ENCODE measurements at places on chromosomes 2 and 18.

GRCh38 chr2:125172181-125172580, 1147.1 kb downstream of the CNTNAP5 start:
- no peak for DNase-seq

DNA sequence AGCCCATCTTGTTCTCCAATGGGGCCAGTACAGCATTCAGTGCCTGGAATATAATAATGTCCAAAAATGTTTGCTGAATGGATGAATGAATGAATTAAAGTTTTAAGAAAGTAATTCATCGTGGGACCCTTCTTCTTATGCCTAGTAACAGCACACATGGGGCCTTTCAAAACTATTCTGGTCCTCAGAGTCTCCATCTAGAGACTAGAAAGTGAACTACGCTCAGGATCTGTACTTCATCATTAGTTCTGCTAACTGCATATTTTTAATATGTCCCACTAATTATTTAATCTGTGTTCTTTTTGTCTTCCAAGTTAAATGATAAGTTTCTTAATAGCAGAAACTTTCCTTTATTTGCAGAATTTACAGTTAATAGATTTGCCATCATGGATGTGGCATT, 172.5 kb downstream of the SMAD2 start:
- DNase-seq, result no peak

DNA sequence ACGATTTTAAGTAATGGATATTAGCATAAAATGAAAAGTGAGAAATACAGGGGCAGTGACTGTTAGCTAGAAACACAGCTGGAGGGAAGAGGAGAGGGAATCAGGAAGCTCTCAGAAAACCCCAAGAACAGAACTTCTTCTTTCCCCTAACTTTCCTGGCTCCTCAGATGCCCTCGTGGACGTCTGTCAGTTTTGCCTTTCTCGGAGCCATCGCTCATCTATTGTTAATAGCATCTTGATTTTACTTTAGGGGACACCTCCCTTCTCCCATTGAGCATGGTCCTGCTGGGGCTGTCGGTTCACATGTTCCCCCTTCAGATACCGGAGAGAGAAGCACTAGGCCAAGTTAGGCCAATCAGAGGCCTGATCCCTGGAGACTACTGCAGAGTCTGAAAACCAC, 2.3 kb upstream of the PLEK start:
- DNase-seq, result no peak

DNA sequence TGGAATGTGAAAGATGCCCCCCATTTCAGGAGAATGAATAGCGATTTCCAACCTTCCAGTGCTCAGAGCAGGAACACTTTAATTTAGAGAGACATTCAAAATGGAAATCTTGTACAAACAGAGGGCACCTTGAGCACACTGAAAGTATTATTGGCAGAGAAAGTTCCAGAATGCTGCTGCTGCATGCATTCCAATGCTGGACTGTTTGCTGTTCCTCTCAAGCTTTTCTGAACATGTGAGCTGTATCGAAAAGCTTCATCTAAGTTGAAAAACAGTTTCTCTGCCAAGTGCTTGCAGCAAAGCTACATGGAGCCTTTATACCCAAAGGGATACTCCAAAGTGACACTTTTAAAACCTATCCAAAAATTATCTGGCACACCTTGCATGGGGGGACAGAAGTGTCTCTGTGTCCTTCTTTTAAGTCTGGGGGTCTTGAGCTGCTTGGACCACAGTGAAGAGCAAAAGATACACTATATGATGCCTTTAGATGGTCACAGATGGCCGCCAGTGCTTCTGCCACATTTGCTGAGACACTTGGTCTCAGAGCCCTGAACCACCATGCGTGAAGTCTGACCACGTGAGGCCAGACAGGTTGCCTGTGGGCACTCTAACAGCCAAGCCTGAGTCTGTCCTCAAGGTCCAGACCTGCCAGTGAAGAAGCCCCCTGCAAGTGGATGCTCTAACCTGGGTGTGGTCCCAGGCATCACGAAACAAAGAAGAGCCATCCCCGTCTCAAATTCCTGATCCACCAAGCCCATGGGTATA, 18.8 kb downstream of the UXS1 start:
- DNase-seq, result no peak

DNA sequence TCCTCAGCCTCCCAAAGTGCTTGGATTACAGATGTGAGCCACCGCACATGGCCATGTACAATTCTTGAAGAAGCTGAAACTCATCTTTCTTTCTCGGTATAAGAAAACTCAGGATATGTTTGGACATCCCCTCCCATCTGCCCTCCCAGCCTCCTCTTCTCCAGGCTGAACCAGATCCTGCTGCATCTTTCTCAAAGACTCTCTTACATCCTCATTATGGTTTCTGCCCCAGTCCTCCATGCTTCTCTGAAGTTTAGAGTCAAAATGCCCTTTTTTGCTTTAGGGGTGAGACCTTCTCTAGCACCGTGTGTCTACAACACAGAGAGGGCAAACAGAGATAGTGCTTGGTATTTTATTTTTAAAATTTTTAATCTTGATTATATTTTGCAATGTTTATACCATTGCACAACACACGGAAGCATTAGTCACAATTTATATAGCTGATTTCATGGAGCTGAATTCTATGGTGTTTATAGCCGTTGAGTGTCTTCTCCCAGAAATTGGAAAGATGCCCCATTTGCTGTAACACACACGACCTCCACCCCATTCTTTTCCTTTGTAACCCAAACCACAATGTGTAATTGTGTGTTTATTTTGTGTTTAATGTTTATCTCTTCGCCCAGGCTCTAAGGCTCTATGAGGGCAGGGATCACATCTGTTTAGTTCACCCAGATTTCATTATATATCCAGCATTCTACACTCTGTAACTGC, 206.0 kb upstream of the TNP1 start:
- no peak for DNase-seq

DNA sequence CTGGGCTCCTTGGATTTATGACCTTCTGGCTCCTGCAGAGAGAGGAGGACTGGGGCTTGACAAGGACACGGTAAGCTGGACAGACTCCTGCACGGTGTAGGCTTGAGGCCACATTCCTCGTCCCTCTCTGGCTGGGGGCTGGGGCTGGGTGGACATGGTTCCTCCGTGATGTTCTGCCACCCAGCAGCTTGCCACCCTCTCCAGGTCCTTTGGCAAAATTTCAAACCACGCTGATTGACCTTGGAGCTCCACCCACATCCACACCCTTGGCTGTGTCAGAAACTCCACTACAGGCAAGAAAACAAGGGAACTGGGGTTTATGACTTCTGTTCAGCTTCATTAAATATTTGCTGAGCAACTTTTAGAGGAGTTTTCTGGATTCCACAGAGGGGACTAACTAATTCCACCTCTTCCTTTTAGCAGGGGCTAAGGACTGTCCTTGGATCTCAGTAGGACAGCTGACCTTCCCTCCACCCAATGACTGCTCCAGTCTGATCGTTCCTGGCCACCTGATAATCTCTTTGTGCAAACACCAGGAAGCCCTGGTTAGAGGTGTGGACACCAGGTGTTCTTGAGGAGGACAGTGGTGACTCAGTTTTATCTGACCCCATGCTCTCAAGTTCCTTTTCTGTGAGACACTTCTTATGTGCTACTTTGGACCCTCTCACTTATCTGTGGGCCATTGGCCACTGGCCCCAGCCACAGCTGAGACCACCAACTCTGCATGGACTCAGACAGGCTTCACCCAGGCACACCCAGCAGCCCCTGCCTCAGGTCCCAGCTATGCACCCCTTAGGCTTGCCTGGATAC, 29.3 kb downstream of the GPR55 start:
- DNase-seq, result no peak

DNA sequence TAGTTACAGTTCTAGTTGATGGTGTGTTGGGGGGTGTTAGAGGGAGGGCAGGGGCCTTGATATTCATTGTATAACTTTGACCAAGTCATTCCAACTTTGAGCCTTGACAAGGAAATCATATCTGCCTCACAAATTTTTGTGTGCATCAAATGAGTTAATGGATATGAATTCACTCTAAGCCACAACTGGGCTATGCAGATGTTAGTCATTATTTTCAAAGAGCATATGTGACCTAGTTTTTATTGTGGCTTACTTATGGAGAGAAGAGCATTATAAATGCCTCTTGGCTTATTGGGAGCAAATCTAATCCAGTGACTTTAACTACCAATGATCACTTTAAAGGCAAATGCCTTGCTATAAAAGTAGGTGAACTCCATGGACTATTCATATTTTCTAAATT, 250.2 kb downstream of the LPIN1 start:
- DNase-seq, result no peak

- no peak for DNase-seq
Measured at GRCh38 chr2:188884046-188884445, 90.1 kb upstream of the COL3A1 start.

Data from activated effector memory CD4-positive, alpha-beta T cell treated with anti-CD3 and anti-CD28 coated beads, Interleukin-2, amount 50 U/mL, for 16 hours (primary cell).